Activated CD8-positive, alpha-beta T cell treated with anti-CD3 and anti-CD28 coated beads for 36 hours (primary cell): ENCODE measurements at places on chromosomes 6 and 20. TPM values are rescaled to one million over a fixed set of nuclear protein-coding genes. Genes with fewer than 3 reads are reported as not detected.

Gene RAD21L1
- 0.25 TPM for total RNA-seq

DNA sequence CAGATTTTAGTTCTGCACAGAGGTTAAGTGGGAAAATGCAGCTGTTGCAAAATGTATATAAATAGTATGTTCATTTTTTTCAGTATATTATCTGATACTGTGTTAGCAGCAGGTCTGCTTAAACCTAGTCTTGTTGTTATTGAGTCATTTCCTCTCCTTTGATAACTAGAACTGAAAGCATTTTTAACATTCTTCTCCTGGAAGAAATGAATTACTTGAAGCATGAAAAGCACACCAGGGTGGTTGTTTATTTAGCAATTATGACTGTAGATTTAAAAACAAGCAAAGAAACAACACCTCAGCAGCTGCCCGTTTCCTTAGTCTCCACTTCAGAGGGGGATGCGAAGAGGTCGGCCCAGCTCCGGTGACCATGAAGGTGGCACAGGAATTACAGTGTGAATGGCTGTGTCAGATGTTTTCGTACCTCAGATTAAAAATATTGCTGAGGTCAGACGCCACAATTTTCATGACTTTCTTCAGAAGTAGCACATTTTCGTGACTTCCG, 53.5 kb downstream of the GOPC start:
- DNase-seq: peak; percentile 49

GRCh38 chr20:34615477-34615876, 57.0 kb downstream of the MAP1LC3A start:
- DNase-seq: no peak

DNA sequence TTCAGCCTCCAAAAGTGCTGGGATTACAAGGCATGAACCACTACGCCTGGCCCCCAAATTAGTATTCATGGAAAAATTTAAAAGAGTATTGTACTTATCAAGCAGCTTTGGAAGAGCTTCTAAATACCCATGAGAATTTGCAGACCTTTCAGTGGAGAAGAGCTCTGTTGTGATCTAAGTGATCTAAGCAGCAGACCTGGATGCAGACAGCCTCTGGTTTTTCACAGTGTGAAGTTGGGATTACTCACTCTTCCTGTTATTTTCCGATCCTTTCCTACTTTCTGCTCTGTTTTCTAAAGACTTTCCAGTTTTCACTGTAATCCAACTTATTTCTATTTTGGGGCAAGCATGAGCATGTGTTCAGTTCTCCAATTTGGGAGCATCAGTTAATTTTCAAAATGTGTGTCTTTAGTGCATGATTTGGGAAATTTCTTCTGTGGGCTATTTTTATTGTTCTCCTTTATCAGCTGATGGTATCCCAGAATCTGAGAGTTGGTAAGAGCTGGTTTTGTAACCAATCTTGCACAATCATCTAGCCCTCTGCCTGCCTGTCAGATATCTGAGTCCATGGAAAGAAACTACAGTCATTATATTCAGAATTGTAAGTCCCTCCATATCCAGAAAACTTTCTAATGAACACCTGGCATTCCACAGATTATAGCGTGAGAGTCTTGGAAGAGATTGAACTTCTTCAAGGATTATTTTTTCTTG, 207.7 kb upstream of the DTNBP1 start:
- no peak for DNase-seq

DNA sequence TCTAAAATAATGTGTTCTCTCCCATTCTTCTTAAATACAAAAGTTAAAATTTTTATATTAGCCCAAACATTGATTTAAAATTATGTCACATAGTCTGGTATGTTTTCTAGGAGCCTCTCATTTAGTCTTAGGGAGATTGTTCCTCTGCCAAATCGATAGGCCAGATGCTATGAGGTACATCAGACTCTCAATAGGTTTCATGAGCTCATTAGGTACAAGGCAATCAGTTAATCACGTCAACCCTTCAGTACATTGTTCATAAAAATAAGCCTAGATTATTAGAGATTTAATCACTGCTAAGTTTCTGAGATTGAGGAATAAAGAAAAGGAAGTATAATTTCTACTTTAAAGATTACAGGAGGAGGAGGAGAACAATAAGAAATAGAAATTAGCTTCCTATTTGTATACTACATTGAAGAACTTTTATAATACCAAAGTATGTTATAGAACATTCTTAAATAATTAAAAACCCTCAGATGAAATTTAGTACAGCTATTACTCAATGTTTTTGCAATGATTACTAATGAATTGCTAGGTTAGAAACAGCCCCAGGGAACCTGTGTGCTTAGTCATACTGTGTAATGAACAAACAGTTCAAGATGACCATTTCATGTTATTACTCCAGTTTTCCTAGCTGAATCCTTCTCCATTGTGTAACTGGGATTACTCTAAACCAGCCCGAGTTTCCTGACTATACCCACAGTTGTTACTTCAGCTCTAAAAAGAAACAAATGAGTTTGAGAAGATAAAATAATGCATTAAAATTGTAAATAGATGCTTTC, 117.0 kb downstream of the BMP5 start:
- no peak for DNase-seq

Gene CBLN4
- total RNA-seq: not detected

DNA sequence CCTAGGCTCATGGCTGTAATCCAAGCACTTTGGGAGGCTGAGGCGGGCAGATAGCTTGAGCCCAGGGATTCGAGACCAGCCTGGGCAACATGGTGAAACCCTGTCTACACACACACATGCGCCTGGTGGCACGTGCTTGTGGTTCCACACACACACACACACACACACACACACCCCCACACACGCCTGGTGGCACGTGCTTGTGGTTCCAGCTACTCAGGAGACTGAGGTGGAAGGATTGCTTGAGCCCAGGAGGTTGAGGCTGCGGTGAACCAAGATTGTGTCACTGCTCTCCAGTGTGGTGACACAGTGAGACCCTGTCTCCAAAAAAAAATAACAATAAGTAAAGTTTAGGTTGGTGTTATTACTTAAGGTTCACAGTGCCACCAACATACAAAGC, 165.8 kb downstream of the ZFAND3 start:
- DNase-seq: peak; percentile 83

DNA sequence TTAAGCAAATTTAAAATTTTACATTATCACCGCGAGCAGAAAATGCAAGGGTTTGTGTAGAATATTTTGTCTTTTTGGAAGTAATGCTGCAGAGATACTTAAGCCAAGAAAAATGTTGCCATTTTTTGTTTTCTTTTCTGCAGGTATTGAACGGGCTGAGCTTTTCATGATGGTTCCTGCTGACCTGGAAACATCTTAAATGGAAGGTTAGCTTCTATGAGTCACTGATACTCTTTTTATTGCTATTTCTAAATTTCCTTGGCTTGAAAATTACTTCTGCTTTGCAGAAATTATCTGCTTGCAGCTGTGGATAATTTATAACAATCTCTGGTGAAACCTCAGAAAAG, 12.7 kb downstream of the SYTL3 start:
- DNase-seq: no peak

Gene PAX1
- total RNA-seq: not detected

Gene ULBP2
- total RNA-seq: 0.38 TPM

DNA sequence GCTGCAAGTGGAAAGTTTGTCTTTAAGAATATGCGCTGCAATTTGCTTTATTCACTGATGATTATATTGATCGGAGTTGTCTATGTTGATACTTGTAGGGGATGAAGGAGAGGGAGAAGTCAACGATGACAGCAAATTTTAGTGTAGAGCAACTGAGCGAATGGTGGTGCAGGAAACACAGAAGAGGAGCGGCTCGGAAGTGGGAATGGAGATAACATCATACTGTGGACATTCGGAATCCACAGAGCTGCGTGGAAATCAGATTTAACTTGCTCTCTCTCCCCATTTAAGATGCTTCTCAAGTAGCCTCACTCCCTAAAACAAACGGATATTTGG, 722 bp upstream of the TMEM14B start:
- DNase-seq: no peak

- no peak for DNase-seq
These were observed 155.3 kb upstream of the MAFB start for GRCh38 chr20:40844332-40844731.

GRCh38 chr20:62334881-62335280, 32.1 kb downstream of the ADRM1 start:
- DNase-seq: no peak

Gene FRMD1
- total RNA-seq: not detected

Gene SLC22A3
- not detected for total RNA-seq

Gene TAPBP
- 183 TPM for total RNA-seq

DNA sequence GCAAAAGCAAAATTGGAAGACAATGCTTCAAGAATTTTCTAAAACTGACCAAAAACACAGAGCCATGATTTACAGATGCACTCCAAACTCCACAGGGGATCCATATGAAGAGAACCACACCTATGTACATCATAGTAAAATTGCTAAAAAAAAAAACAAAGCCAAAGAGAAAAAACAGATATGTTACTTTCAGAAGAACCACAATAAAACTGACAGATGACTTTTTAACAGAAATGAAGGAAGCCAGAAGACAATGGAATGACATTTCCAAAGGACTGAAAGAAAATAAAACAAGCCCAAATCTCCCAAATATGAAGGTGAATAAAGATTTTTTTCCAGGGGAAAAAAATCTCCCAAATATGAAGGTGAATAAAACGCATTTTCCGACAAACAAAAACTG, 17.5 kb downstream of the TRERF1 start:
- no peak for DNase-seq

Gene KIF13A
- total RNA-seq: not detected

GRCh38 chr6:36962874-36963273, 8.3 kb downstream of the PI16 start:
- peak; percentile 84 for DNase-seq

DNA sequence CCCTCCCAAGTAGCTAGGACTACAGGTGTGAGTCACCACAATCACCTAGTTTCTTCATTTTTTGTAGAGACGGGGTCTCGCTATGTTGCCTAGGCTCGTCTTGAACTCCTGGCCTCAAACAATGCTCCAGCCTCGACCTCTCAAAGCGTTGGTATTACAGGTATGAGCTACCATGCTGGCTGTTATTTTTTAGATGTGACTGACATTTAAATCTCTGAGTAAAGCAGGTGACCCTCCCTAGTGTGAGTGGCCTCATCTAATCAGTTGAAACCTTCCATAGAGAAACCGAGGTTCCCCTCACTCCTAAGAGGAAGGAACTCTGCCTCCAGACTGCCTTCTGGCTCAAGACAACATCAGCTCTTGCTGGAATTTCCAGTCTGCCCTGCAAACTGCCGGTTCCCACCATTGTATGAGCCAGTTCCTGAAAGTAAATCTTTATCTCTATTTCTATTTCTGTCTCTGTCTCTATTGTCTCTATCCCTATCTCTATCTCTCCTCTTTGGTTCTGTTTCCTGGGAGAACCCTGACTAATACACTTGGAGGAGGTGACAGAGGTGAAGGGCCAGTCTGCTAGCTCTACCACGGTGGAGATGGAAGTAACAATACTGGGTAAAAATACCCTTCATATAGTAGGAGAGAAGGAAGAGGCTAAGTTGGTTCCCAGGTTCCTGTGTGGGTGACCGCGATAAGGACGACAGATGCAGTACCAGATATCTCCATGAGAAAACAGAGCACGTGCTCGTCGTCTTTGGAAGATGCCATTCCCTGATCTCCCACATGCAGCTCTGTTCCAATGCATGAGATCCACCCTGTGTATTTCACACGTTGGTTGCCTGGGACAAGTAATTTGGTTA, 81.0 kb downstream of the MYB start:
- no peak for DNase-seq

- DNase-seq: no peak
These were observed 467.1 kb upstream of the HSF2 start for GRCh38 chr6:121932076-121932991.
